ENCODE measurements at places on chromosomes 4 and X.

DNA sequence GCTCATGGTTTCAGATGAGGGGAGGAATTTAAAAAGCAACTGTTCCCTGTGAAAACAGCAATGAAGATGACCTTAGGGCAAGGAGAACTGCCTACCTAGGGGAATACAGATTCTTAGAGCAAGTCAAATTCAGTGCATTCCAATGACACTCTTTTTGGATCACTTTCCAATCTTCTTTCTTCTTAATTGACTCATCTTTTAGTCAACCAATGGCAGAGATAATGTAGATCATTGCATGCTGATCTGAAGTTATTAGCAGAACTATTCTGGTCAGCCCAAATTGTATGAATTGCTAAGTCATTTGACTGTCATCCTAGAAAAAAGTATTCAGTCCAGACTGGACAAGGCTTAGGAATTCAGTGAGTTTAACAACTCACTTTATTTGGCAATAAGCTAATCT lies 12.6 kb upstream of the NR3C2 start:
- no peak for DNase-seq

- no peak for DNase-seq
These were observed 516.1 kb upstream of the ZFP42 start for GRCh38 chr4:187479511-187479910.

DNA sequence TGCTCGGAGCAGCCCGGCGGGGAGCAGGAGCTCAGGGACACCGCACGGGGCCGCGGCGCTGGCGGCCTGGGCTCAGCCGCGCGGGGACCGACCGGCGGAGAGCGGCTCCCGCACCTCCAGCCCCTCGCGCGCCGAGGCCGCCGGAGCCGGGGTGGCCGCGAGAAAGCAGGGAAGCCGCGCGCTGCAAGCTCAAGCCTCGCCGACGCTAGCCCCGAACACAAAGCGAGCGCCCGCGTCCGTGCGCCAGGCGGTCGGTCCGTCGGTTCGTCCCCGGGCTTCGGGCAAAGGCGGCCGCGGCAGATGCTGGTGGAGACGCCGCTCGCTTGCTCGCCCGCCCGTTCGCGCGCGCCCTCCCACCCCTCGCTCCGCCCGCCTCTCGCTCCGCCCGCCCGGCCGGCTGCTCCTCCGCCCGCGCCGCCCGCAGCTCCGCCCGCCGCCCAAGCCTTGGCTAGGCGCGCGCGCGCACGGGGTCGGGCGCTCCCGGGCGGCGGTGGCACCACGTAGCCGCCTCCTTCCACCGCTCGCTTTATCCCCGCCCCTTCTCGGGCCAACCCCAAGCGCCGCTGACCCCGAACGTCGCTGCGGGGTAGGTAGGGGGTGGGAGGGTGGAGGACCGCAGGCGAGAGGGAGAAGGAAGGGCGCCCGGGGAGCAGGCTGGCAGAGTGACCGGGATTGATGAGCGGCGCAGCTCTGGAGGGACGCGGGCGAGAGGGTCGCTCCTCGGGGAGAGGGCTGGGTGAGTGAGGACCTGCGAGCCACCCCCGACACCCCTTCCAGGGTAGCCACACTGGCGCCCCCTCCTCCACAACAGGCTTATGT lies at the start of gene TSPAN5:
Gene TSPAN5 (minus strand): TSS at position 325 of the 819 bp plus-strand sequence.
- peak; percentile 96 for DNase-seq

DNA sequence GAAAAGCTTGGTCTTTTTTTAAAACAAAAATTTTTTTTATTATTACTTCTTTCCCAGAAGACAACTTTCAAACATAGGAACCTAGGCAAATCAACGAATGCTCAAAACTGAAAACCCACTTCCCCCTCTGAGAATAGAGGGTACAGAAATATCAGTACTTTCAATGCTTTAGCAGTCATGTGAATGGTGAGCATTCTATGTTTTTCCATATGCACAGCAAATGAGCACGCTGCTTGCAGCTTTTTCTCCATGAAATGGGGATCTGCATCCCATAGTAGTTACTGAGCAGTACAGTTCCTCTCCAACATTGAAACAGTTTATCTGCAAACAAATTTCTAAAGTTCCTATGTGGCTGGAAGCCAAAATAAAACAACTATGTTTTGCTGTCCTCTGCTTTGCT lies 108.4 kb upstream of the BMP2K start:
- peak; percentile 57 for DNase-seq

DNA sequence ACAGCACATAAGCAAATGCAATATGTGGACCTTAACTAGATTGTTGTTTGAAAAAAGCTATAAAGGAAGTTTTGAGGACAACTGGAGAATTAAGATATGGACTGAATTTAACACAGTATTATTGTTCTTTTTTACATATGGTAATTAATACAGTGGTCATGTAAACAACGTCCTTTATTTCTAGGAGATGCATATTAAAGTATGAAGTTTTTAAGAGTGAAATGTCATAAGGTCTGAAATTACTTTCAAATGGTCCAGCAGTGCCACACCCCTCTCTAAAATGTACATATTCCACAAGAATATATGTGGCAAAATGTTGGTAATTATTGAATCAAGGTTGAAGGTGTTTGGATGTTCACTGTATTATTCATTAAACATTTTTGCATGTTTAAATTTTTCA lies 40.9 kb downstream of the WDFY3 start:
- no peak for DNase-seq
